Fibroblast of the aortic adventitia (primary cell): ENCODE measurements at places on chromosomes 13 and 19. TPM values are rescaled to one million over a fixed set of nuclear protein-coding genes. Genes with fewer than 3 reads are reported as not detected.

GRCh38 chr19:46552891-46553290, 48.2 kb upstream of the CALM3 start:
- DNase-seq: no peak

- no peak for DNase-seq
Observed at GRCh38 chr19:30558793-30559192, 186.6 kb downstream of the ZNF536 start.

DNA sequence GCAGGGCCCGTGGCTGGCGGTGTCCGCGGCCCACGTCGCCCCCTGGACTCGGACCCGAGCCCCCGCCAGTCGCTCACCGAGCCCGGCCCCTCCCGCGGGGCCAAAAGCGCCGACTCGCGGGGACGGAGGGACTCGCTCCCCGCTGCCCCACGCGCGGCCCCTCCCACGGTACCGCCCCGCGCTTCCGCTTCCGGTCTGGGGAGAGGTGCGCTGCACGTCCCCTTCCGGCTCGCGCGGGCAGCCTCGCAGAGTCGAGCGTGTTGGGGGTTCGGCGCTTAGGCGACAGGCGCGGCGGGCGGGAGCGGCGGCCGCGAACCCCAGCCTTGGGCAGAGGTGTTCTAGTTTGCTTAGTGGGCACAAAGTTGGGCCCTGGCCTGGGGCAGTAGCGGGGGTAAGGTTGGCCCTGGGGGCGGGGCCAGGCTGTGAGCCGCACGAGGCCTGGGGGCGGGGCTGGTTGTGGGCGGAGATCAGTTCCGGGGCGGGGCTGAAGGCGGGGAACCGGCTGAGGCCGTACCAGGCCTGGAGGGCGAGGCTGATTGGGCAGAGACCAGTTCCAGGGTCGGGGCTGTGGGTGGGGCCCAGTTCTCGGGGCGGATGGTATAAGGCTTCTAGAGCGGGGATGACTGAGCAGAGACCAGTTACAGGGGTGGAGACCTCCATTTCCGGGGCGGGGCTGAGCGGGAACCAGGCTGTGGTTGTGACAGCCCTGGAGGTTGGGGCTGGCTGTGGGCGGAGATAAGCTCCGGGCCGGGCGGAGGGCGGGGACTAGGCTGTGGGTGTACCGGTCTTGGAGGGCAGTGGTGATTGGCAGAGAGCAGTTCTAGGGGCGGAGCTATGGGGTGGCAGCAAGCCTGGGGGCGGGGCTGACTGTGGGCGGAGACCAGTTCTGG, at the start of the genes MBD3L1 and ZNF558:
Gene MBD3L1 (plus strand): TSS at position 246 of the 890 bp plus-strand sequence. CDS start 10,302 bp downstream, outside the sequence.
Gene ZNF558 (minus strand): TSS at position 173 of the 890 bp plus-strand sequence. CDS start 9,645 bp downstream, outside the sequence.
- DNase-seq: peak; percentile 97

GRCh38 chr13:80684217-80684991, 343.5 kb upstream of the SPRY2 start:
- DNase-seq: no peak

GRCh38 chr13:31426395-31426794, 226.6 kb downstream of the B3GLCT start:
- no peak for DNase-seq

- DNase-seq: no peak
Observed at GRCh38 chr13:31351376-31351775, 151.6 kb downstream of the B3GLCT start.

GRCh38 chr13:100212904-100213553, 124.1 kb downstream of the PCCA start:
- no peak for DNase-seq

GRCh38 chr13:37257051-37257450, 151.6 kb upstream of the CSNK1A1L start:
- no peak for DNase-seq

DNA sequence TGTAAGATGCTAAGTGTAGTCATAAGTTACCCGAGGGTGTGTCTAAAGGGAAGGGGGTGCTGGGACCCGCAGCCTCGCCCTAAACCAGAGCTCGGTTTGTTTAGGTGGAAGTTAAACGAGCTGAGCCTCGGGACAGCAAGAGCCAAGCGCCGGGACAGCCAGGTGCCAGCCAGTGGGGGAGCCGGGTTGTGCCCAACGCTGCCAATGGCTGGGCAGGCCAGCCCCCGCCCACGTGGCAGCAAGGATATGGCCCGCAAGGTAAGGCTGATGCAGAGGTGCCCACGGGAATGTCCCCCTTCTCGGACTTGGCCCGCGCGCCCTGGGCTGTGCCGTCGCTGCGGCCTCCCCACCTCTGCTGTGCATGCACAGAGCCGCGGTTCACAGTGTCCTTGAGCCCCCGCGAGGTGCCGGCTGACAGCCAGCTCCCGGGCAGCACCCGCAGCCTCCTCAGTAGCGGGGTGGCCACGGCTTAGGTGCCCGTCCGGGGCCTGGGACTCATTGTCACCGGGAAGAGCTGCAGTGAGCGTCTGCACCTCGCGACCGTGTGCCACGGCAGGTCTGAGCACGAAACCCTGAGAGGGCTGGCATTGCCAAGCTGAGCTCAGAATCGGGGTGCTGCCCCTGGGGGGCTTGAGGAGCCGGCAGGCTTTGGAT, 9.3 kb upstream of the RPS15 start:
- no peak for DNase-seq

DNA sequence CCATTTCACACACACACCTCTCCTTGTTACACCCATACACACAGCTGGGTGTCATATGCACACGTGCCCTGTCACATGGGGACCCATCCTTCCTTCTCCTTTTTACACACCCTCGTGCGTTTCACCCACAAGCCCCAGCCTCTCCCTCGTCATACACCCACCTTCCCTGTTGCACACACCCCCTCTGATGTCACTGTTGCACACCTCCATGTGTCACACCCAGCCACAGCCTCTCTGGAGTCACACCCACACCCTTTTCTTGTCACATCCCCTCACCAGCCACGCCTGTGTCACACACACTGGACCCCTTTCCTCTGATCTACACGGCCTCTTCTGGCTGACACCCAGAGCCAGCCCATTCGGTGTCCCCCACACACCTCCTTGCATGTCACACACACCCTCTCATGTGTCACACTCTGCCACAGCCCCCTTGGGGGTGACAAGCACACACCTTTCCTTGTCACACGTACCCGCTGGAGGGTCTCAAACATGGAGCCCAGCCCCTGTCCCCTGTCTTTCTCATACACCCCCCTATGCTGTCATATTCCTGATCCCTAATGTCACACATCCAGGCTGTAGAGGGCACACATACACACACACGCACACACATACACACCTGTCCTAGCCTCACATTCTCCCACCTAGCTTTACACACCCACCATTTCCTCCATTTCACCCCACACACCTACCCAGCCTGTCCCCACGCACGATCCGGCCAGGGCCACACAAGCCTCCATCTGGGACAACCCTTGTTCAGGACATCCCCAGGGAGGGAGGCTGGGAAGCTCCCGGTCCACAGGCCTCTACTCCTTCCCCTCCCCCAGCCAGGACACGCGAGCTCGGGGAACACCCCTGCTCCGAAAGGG, 1.4 kb downstream of the NOVA2 start:
- DNase-seq: no peak

DNA sequence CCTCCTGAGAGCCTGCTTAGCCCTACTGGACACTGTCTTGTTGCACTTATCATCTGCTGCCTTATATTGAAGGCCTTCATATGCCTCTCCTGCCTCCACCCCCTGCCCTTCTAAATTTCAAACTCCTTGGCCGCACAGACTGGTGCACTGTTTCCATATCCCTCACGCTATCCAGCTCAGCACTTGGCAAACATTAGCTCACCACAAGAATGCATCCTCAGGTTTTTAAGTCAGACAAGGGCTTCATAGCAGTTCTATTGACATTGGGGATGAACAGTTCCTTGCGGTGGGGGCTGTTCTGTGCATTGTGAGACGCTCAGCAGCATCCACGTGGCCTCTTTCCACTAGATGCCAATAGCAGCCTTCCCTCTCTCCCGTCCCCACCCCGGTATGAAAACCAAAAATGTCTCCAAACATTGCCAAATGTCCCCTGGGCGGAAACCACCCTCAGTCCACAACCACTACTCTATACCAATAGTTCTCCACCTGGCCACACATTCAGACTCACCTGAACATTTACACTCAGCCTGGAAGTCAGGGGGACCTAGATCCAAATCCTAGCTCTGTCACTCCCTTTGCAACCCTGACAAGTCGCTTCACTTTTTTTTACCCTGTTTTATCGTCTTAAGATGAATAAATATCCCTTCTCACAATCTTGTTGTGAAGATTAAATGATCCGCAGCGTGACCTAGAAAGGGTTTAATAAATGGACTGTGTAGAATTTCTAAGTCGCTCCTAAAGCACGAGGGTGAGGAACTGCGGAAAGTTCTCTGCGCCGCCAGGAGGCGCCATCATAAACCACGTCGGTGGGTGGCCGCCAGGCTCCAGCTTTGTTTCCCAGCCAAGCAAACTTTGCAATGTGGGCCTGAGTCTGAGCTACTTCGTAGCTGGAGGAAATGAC, 3.6 kb upstream of the CEACAM3 start:
- DNase-seq: peak; percentile 59

- peak; percentile 20 for DNase-seq
Observed at GRCh38 chr19:17775991-17776803, 18.7 kb upstream of the B3GNT3 start.

GRCh38 chr13:91078093-91078679, 269.3 kb upstream of the MIR17HG start:
- no peak for DNase-seq

GRCh38 chr13:60120617-60121336, 43.0 kb downstream of the DIAPH3 start:
- no peak for DNase-seq

GRCh38 chr19:602391-603301, 13.0 kb downstream of the HCN2 start:
- DNase-seq: no peak

DNA sequence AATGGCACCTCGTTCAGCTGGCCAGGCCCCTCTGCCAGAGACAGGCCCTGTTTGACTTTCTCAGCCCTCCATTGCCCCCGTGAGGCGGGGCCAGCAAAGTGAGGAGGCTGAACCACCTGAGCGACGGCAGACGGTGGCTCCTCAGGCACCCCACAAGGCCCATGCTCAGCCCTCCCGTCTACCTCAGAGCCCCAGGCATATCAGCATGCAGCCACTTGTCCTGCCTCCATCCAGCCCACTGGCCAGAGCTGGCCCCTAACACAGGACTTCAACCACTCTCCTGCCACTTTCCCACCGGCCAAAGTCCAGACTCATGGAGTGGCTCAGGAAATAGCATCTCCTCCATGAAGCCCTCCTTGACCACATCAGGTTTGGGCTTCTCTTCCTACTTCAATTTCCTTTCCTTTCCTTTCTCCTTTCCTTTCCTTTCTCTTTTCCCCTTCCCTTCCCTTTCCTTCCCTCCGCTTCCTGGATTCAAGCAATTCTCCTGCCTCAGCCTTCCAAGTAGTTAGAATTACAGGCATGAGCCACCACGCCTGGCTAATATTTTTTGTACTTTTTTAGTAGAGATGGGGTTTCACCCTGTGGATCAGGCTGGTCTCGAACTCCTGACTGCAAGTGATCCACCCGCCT, 9.3 kb downstream of the SLC7A10 start:
- no peak for DNase-seq

- DNase-seq: no peak
Observed at GRCh38 chr19:38281811-38282566, 17.6 kb downstream of the SPINT2 start.

GRCh38 chr13:112893207-112893569, 75.8 kb upstream of the MCF2L start:
- DNase-seq: no peak

DNA sequence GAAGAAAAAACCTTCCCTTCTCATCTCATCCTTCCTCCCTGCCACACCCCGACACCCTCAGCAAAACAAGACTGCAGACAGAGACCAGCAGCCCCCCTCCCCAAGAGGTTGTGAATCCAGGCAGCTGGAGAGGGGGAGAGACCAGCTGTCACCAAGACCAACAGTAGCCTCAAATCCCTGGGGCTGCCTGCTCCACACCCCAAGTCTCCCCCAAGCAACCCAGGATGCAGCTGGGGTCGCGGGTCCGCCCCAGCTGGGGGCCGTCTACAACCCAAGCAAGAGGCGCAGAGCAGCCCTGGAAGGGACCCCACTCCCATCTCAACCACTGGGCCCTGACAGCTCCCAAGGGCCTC, 7.1 kb downstream of the KLF16 start:
- DNase-seq: no peak

DNA sequence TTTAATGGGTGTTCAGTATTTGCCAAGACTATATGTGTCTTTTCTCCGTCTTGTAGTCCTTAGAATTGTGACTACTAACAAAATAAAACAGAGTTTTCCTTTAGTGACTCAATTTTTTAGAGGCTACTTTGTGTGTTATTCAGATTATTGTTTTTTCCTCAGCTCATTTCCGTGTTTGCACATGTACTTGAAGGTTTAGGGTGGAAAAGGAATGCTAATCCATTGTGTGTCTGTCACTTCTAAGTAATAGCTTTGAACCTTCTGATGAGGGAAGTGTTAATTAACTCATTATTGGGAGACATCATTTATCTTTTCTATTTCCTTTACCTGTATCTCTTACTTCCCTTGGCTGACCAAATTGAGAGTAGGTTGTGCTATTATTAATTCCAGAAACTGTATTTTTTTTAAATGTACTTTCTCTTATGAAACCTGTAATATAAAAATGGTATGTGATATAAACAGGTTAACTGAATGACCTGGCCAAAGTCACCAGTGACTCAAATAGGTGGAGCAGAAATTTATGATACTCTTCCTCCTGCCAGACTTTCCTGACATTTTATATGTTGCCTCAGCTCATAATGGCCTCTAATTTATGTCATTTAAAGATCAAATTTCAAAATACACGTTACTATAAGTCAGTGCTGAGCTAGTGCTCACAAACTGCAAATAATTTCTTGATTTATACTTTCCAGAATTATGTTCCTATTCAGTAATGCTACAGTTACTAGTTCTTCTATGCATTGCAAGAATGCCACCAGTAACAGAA, 88.8 kb downstream of the LMO7 start:
- no peak for DNase-seq

GRCh38 chr13:35190241-35190640, 248.2 kb downstream of the NBEA start:
- DNase-seq: no peak

DNA sequence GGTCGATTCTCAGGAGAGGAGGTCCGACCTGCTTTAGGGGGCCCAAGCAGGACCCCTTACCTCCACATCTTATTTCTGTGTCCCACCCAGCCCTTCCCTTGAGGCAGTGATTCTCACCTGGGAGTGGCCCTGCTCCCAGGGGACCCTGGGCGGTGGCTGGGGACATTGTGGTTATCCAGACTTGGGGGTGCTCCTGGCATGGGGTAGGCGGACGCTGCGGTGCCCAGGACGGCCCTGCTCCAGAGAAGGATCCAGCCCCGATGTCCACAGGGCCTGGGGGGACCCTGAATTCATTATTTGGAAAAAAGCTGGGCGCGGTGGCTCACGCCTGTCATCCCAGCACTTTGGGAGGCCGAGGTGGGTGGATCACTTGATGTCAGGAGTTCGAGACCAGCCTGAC, 84.4 kb downstream of the GADD45B start:
- DNase-seq: no peak

- peak; percentile 70 for DNase-seq
Observed at GRCh38 chr19:17049711-17050280, 23.2 kb upstream of the CPAMD8 start.

- no peak for DNase-seq
Observed at GRCh38 chr13:71068041-71068440, 799.0 kb downstream of the DACH1 start.

Gene FSD1
- 6.3 and 7.5 TPM in 2 replicates for total RNA-seq

Gene CYP2A6
- total RNA-seq: not detected in 2 replicates

Gene TEX101
- total RNA-seq: not detected in 2 replicates

Gene HSPH1
- 51.8 and 69.9 TPM in 2 replicates for total RNA-seq

Gene FCGBP
- total RNA-seq: under 0.01 and 0.33 TPM in 2 replicates

Gene GFY
- not detected in 2 replicates for total RNA-seq

Gene BRME1
- 1.5 and 1.8 TPM in 2 replicates for total RNA-seq

Gene AMH
- total RNA-seq: 0.81 and 1.8 TPM in 2 replicates

Gene SIGLEC11
- not detected in 2 replicates for total RNA-seq

Gene SHC2
- total RNA-seq: 0.81 and 3.3 TPM in 2 replicates

Gene KLC3
- total RNA-seq: not detected in 2 replicates

Gene SOX1
- total RNA-seq: not detected in 2 replicates

Gene ZNF285
- total RNA-seq: 1.6 and 4.1 TPM in 2 replicates

Gene ZNF682
- 2.8 and 3.8 TPM in 2 replicates for total RNA-seq
